ENCODE measurements at places on chromosomes 7 and 10.

DNA sequence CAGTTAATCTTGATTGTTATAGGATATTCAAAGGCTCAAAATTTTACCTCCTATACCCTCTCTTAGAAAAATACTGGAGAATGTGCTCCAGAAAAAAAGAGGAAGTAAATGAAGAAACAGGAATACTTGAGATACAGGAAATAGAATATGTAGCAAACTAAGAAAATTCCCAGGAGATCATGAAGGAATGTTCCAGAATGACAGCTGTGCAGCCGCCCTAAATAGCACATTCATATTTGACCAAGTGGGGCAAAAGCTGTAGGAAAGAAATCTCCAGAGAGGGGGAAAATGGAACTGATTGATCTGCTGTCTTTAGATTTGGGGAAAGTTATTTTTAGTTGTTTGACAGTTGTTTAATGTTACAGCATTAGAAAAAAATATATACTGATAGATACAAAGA, 46.2 kb upstream of the ZEB1 start:
- no peak for DNase-seq

- DNase-seq = no peak
Measured at GRCh38 chr7:20113427-20114027, 103.7 kb downstream of the MACC1 start.

- no peak for DNase-seq
Measured at GRCh38 chr7:2617325-2617905, 14.4 kb upstream of the TTYH3 start.

GRCh38 chr10:36425131-36425797, 700.1 kb upstream of the ANKRD30A start:
- no peak for DNase-seq

- DNase-seq = no peak
Measured at GRCh38 chr10:25177754-25178135, 2.9 kb downstream of the GPR158 start.

DNA sequence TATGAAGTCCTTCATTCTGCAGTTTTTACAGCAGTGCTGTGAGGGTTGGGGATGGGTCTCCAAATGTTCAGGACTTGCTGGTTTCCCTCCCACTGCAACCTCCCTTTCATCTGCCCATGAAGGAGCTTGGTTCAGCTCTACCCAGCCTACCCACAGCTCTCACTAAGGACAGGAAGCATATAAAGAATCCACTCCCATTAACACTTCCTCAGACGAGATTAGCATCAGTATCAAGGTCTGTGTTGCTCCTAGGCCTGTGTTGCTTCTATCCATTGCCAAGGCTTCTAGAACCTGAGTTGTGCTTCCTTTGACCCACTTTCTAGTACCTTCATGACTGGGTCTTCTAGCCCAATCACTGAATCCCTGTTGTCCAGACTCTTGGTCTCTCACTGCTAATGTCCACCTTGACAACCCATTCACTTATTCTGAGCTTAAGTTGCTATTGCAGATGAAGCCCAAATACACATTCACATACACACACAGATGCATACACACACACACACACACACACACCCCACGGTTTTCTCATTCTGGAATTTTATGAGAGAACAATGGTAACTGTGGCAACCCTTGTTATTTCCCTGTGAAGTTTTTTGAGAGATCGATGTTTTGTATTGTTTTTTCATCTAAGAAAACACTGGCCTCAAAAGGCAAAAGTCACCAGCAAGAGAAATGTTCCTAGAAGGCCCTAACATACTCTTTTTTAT, 248.1 kb downstream of the MTERF1 start:
- no peak for DNase-seq

GRCh38 chr10:88491314-88491713, 91.8 kb downstream of the RNLS start:
- no peak for DNase-seq

- no peak for DNase-seq
Measured at GRCh38 chr7:70208236-70209063, 610.2 kb downstream of the AUTS2 start.

DNA sequence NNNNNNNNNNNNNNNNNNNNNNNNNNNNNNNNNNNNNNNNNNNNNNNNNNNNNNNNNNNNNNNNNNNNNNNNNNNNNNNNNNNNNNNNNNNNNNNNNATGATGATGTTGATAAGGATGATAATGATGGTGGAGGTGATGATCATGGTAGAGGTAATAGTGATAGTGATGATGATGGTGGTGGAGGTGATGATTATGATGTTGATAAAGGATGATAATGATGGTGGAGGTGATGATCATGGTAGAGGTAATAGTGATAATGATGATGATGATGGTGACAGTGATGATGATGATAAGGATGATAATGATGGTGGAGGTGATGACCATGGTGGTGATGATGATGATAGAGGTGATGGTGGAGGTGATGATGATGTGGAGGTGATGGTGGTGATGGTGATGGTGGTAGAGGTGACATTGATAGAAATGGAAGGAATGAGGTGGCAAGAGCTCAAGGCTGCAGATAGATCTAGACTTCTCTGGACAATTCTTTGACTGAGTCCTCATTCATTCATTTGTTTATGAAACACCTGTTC, 47.8 kb downstream of the FAM20C start:
- DNase-seq = no peak

DNA sequence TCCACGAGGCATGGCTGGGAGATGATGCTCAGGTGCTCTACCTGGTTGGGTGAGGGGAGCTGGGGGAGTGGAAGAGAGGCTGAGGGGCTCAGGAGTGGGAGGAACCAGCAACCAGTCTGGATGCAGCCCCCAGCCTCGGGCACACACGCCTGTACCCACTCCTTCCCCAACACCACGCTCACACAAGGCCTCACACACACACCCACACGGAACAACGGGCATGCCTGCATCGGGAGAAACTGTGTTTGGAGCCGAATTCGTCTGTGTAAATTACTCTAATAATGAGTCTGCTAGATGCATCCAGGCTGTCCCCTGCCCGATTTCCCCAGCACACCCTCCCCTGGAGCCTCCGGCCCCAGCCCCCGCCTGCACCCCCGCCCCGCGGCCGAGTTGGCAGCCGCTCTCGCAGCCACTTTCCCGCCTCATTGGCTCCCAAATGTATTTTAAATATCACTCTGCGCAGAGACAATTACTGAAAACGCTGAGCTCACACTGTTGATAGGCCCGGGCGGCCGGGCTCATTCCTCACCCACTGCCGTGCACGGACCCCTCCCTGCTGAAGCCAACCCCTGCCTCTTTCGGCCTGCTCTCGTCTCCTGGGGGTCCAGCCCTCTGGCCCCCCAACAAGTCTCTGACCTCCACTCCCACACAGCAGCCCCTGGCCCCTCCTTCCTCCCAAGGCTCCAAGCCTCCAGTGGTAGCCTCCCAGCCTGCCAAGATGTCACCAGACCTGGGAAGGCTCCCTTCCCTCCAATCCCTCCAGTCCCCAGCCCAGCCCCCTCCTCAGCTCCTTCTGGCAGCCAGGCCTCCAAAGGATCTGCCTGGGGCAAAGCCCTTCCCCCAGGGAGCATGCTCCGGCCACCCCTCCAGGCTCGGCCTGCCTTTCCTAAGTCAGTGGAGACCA, 11.1 kb downstream of the H2BK1 start:
- no peak for DNase-seq

GRCh38 chr10:119320981-119321380, 113.6 kb downstream of the GRK5 start:
- no peak for DNase-seq

DNA sequence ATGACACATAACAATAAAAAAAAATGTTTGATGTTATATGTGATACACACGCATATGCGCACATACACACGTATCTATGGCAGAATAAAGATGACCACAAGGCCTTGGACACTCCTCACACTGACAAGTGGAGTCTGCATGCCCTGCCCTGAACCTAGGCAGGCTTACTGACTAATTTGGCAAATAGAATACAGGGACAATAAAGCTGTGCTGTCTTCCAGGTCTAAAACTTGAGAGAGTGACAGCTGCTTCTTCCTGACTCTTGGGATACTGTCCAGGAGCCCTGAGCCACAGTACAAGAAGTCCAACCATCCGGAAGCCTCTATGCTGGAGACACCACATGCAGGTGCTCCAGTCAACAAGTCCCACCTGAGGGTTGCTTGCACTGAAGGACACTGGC, 20.3 kb downstream of the PARD3 start:
- DNase-seq = no peak

DNA sequence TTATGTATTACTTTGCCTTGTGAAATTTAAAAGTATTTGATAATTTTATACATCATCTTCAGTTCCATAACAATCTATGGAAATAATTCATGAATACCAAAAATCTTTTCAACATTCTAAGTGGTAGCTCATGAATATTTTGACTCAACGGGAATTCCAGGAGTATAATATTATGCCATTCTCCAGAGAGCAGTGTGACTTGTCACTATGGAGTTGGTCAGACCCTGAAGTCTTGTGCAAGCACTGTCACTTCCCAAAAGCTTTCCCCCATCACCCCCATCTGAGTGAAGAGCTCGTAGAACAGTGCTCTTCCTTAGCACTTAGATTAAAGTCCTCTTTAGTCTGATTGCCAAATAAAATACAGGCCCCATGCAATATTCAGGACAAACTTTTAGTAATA, 29.4 kb upstream of the CCNJ start:
- DNase-seq = no peak

DNA sequence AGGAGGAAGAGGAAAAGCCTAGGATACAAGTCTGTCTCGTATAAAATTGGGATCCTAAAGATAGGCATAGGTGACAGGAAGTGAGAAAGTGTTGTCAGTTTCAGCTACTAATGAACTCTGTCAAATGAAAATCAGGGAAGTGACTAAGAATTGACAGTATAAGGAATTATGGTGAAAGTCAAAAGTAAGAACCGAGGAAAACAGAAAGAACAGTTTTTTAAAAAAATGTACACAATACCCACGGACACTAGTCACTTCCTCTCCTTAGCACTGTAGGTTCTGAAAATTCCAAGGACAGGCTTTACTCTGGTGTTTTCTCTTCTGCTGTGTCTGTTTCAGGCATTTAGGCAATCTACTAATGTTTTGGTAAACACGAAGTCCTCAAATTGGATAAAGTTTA, 42.3 kb downstream of the ATAD1 start:
- no peak for DNase-seq

- DNase-seq = no peak
Measured at GRCh38 chr10:1746796-1747195, 9.5 kb upstream of the ADARB2 start.

DNA sequence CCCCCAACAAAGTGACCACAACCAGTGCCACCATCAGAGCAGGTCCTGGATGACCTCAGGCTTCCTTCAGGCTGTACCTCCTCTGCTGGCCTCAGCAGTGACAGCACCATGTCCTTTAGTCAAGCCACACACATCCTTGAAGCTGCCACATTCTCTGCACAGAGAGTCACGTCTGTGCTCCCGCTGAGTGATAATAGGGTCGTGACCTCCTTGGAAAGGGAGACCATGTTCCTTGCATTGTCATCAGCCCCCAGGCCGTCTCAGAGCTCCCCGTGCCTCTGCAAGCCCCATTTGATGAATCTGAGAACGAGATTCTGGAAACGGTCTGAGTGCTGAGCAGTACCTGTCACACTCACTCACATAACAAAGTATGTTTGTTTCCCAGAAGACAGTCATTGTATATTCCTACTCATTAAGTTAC, 106.5 kb upstream of the PRR15 start:
- no peak for DNase-seq

GRCh38 chr10:7250236-7250635, 160.6 kb downstream of the SFMBT2 start:
- DNase-seq = no peak

- no peak for DNase-seq
Measured at GRCh38 chr7:137682596-137682995, 164.2 kb downstream of the DGKI start.

DNA sequence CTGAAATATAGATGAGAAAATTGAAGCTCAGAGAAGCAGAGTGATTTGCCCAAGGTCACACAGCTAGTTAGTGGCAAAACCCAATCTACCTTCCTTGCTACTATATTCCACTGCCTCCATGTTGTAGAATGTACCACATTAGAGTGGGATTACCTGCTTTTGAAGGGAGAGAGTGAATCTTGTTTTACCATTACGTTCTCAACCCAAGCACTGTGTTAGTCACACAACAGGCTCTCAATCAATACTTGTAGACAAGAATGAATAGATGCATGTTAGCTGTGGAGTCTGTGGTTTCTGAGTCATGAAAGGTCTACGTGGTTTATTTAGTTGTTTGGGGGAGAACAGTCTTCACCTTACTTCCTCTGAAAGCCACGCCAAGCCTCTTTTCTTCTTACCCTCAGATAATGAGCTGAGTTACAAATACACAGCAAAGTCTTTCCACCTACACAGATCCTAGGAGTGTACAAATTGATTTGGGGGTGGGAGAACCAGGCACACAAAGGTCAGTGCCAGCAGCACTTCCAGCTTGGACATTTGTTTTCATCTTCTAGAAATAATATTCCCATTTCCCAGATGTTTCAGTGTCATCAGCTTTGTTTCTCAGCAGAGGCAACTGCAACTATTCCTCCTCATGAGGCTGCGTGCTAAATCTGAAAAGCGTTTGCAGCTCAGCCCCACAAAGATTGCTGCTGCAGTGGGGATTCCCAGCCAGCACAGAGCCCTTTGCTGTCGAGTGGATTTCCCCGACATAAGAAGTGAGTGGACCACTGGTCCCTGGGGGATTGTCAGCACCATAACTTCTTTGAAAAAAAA, 71.5 kb upstream of the ADO start:
- peak; percentile 20 for DNase-seq

DNA sequence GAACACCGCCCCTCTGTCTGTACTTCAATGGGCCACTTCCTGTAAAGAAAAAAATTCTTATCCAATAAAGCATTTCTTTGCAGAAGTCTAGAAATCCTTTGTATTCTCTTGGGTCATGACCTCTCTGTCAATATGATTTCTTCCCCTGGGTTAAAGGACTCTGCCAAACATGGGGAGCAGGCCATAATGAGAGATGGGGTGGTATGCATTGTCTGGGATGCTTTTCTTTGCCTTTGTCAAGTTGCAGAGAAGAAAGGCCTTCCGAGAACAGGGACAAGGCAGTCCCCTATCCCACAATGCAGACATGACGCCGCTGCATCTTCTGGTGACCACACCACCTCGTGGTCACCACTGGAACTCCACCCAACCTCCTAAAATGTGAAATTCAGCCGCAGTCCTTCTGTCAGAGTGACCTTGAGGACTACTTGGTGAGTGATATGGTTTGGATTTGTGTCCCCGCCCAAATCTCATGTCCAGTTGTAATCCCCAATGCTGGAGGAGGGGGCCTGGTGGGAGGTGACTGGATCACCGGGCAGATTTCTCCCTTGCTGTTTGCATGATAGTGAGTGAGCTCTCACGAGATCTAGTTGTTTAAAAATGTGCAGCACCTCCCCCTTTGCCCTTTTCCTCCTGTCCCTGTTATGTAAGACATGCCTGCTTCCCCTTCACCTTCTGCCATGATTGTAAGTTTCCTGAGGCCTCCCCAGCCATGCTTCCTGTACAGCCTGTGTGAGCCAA, 15.2 kb upstream of the FRMPD2 start:
- peak; percentile 30 for DNase-seq

GRCh38 chr10:15352836-15353235, 18.3 kb downstream of the FAM171A1 start:
- DNase-seq = no peak

DNA sequence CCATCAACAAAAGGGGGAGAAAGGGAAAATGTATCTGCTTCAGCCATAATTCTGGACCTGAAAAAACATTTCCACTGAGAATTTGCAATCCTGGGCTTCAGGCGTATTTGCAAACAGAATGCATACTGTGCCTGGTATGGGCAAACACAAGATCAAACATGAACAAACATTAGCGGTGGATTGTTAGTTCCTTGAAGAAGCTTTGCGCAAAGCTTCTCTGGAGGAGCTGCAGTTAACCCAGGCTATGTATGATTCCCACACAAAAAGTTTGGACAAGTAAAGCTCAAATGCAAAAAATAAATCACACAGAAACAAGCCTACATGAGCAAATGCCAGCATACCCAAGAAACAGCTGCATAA, 20.4 kb upstream of the HILPDA start:
- no peak for DNase-seq

- DNase-seq = no peak
Measured at GRCh38 chr7:25009257-25009656, 29.3 kb upstream of the OSBPL3 start.
